ENCODE measurements at places on chromosomes 2 and 18.

DNA sequence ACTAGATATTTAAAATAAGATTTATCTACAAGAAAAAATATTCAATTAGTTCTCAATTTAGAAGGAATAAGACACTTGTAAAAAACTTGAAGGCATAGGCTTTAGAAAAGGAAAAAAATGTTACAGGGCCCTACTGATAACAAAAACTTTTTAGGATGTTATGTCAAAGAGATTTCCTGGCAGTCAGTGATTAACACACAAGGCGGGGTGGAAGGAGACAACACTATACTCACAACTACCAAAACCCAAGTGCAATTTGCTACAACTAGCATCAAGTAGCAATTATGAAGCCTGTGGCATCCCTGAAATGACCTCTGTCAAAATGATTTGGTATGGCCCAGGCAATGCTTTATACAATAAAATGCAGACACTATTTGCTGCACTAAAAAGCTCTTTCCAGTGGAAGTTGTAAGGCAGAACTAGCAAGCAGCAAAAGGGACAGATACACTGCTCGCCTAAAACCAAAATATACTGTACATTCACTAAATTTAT lies 15.3 kb downstream of the STRN start:
- DNase-seq: no peak

- peak; percentile 55 for DNase-seq
Observed at GRCh38 chr2:11933854-11934253, 187.4 kb downstream of the LPIN1 start.

GRCh38 chr2:127421116-127421800 lies 3.0 kb downstream of the PROC start:
- no peak for DNase-seq

GRCh38 chr2:205675861-205676516 lies 6.3 kb upstream of the NRP2 start:
- peak; percentile 43 for DNase-seq

DNA sequence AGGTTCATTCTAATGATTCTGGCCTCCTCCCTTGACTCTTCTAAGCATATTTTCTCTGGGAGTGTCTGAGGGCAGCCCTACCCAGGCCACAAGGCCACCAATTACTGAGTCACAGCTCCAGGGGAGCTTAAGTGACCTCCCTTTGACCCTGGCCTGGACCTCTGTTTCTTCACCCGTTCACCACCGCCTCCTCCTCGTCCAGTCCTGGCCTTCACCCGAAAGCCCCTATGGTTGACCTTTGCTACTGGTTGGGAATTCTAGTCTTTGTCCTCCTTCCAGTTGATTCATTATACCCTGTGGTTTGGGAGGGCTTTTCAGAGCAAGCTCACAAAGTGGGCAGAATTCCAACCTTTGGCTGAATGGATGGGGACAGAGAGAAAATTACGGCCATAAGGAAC lies 72.6 kb downstream of the NRP2 start:
- DNase-seq: no peak

GRCh38 chr2:206150168-206150567 lies 9.1 kb downstream of the NDUFS1 start:
- no peak for DNase-seq

GRCh38 chr2:166637051-166637450 lies 143.0 kb upstream of the SCN7A start:
- no peak for DNase-seq

DNA sequence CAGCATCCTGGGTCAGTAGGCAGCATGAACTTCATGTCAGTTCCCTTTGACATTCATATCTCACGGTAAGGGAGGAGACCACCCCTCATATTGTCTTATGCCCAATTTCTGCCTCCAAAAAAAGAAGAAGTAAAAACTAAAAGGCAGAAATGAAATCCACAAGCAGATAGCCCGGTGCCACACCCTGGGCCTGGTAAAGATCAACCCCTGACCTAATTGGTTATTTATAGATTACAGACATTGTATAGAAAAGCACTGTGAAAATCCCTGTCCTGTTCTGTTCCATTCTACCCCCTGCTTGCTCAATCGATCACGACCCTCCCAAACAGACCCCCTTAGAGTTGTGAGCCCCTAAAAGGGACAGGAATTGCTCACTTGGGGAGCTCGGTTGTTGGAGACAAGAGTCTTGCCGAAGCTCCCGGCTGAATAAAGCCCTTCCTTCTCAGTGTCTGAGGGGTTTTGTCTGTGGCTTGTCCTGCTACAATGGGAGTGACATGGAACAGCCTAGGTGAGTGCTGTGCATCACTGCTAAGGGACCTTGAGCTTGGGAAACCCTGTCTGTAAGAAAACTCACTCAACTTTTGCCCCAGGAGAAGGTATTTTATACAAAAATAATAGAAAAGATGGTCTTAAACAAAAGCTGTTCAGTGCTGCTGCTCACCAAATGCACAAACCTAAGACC lies 11.1 kb downstream of the NDUFV2 start:
- DNase-seq: no peak

DNA sequence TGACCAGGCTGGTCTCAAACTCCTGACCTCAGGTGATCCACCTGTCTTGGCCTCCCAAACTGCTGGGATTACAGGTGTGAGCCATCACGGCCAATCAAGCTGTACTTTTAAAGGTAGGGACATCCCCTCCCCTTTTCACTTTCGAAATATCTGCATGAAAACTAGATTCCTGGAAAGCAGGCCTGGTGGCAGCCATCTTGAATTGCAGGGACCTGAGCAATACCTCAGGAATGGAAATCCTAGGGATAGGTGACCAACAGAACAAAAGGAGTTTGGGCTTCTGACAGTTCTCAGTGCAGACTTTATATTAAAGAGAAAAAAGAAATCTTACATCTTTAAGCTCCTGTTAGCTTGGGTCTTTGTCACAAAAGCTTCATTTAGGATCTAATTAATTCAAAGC lies 62.6 kb downstream of the KLF7 start:
- no peak for DNase-seq

GRCh38 chr2:98026927-98027522 lies 31.3 kb upstream of the TMEM131 start:
- DNase-seq: peak; percentile 77

GRCh38 chr2:70514612-70515055 lies 39.0 kb downstream of the TGFA start:
- no peak for DNase-seq

- no peak for DNase-seq
Observed at GRCh38 chr18:60554967-60555366, 182.4 kb upstream of the MC4R start.

DNA sequence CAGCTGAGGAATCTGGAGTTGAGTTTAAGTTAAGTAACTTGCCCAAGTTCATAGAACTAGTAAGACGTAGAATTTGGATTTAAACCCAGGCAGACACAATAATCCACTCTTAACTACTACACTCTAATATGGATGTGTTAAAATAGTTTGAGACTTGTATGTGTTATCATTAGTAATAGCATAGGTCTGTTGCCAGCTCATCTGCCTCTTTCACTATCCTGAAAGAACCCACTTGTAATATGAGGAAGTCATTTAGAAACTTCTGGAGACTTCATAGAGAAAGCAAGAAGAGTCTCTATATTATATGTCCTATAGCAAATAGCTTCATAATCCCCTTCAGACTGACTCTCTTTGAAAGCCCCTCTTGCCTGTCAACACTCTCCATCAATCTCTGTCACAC lies 43.0 kb upstream of the ACADL start:
- no peak for DNase-seq

DNA sequence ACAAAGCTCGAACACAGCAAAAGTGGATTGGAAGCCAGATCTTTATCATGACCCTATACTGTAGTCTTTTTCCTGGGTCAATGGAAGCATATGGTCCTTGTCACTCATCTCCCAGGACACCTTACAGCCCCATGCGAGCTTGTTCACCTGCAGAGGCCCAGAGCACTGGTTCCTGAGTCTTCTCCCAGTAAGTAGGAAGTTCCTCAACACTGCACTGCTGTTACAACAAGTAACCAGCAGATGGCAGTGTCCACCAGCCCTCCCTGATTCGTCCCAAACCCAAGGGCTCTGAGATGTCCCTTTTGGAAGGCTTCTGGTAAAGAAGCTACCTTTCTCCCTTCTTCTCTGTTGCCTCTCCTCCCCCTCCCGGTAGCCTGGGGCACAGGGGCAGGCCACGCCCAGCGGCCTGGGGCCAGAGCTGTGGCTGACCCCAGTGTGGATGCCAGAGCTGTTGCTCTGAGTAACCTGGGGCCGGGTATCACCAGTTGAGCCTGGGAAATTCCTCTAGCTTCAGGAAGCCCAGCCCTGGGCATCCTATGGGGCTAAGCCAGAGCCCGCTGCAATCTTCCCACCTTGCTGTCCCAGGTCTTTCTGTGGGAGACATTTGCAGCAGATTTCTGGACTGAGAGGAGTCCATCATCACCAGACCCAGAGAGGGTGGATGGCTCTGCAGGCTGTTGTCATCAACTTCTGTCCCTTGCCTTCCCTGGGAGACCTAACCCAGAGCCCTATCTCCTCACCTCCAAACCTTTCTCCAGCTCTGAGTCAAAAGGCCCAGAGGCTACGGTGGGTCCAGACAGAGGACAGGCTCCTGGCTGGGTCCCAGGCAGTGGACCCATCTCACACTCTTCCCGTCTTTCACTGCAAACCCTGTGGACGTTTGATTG lies 5.3 kb upstream of the GDF7 start:
- DNase-seq: peak; percentile 77

DNA sequence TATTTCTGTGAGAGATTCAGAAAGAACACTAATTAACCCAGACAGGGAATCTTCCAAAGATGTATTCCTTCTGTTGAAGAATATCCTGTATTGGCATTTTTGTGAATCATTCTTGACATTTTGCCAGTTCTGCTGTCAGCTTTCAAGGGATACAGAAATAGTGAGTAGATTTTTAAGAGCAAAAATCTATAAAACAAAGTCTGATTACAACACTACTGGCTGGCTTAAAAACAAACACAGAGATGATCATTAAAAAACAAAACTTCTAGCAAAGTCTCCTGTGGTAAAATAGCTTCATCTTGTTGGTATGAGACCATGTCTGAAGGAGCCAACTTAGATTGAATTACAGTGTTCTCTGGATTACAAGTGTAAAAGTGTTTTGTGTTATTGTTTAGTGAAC lies 866.3 kb upstream of the KLHL29 start:
- DNase-seq: no peak

DNA sequence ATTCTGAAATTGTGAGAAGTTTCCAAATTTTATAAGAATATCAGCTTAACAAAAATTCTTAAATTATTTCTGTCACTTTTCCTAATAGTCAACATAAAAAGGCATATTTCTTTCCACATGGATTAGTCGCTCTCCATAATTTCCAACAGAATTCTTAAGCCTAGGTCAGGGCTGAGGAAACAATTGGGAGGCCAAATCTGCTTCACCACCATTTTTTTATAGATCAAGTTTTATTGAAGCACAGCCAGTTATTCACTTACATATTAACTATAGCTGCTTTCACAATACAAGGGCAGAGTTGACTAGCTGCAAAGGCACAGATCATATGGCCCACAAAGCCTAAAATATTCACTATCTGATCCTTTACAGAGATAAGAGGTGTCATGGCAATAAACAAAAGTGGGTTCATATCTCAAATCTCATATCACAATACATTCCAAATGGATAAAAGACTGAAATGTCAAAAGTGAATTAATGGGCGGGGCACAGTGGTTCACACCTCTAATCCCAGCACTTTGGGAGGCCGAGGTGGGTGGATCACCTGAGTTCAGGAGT lies 18.7 kb downstream of the MEMO1 start:
- DNase-seq: no peak

- DNase-seq: no peak
Observed at GRCh38 chr2:181106789-181107627, 126.6 kb downstream of the UBE2E3 start.

DNA sequence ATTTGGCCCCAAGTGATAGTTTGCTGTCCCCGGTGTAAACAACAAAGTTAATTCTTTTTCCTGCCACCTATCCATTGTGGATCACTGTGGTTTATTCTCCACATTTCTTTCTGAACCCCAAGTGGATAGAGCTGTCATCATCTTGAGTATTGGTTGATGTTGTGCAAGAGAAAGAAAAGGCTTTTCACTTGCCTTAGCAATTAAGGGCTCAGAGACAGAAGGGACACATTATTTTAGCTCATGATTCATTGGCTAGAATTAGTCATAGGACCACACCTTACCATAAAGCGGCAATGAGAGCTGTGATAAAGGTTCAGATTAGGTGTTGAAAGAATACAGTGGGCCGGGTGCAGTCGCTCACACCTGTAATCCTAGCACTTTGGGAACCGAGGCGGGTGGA lies 442.1 kb upstream of the DCC start:
- DNase-seq: no peak

DNA sequence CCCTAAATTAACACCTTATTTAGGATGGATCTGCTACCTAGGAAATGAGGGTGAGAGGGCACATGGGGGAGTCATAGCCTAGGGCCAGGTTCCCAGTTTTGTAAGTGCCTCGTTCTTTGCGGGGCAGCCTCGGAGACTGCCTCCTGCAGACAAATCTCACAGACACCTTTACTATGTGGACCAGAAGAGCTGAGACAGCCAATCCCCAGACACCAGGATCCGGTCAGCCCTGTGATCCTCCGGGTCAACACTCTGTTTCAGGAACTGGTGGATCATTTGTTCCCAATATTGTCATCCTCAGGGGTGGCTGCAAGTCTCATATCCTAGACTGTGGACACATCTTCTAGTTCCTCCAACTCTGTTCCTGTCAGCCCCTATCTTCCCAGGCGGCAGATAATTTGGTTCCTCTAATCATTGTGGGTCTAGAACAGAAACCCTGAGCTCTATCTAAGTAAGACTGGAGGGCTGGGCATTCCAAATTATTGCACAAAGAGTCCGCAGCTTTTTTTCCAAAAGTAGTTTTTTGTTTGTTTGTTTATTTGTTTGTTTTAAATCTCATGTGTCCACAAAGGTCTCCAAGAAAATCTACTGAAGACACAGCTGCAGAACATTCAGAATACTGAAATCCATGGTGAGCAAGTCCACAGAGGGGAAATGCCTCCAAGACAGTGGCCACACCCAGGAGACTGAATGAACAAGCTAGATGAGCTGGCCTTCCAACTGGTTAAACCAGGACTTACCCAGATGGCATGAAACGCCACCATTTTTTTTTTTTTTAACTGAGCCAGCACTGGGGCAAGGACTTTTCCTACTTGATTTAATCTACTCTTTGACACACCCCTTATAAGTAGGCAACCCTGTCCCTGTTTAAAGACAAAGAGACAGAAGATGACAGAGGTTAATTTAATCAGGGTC lies 6.2 kb upstream of the GDF7 start:
- DNase-seq: no peak

- no peak for DNase-seq
Observed at GRCh38 chr2:135582383-135582782, 51.1 kb downstream of the R3HDM1 start.

DNA sequence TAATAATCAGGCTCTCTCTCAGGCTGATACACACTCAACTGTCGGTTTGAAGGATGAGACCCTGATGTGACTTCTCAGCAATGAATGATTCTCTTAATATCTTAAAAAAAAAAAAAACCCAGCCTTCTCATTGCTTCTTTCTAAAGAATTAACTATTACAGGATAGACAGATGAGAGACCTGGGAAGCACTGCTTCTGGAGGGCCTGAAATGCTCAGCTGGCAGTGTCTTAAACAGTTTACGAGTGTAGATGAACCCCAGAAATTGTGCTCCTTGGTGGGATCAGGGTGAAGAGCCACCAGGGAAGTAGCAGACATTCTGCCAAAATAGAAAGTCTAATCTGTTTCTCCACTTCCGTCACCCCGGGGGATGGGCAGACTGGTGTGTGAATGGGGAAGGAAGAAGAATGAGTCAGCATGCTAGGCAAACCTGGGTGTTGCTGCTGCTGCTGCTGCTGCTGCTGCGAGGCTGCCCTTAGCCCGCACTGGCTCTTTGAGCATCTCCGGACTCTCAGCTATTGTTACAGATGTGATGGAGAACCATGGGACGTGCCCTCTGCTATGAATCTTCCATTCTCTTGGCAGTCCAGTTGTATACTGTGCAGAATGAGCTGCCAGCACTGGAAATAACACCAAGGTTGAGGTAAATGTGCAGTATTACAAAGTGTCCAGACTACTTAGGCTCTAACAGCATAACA lies 158.4 kb downstream of the SETBP1 start:
- DNase-seq: peak; percentile 63
